ENCODE measurements at places on chromosomes 12 and 14.

- DNase-seq = no peak
Observed at GRCh38 chr14:95918466-95918865, 41.8 kb downstream of the TUNAR start.

GRCh38 chr14:29755311-29756018 lies 172.2 kb downstream of the PRKD1 start:
- no peak for DNase-seq

DNA sequence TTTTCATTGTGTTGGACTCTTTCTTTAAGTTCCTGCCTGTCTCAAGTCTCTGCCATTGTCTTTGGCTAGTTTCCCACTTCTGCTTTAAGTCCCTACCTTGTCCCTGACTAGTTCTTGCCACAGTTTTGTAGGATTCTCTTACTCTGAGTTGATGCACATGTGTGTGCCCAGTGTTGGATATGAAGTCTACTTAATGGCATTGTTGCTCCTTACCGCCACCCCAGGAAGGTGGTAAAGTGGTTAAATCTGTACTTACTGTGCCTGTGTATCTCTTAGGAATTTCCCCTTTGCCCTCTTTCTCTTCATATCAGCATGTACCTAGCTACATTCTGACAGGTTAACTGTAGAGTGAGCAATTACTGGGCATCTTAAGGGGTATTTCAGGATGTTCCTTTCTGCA lies 227.1 kb downstream of the NUBPL start:
- no peak for DNase-seq

DNA sequence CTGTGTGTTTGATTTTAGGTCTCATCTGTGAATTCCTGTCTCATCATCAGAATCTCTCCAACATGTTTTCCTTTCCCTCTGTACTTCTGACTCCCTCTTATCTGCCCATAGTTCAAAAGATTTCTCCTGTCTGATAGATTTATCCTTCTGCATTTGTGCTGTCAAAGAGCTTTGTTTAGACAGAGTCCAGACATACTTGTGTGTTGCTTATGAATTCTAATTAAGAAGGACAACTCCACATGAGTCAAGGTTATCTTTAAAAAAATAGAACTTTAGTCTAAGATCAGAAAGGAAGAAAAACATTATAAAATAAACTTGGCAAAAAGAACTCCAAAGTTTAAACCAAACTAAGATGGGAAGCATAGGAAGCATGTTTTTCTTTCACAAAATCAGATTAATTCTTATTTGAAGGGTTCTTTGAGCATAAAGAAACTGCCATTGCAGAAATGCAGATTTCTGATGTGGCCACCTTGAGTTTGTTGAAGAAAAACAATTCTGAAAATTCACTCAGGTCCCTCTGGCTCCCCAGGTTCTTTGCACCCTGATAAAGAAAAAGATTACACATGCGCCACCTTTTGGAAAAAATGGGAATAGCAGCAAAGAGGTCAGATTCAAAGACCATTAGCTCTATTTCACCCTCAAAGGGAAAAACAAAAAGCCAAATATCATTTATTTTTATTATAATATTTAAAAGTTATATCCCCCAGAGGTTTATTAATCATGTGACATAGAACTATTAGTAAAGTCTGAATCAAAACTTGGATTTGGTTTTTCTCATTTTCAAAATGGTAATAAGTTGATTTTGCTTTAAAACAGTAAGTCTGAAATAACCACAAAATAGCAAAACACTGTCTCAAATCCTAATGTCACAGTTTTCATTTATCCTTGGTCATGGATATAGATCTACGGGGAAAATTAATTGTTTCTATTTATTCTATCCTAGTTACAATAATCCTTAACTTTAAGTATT lies 143.7 kb upstream of the DCN start:
- no peak for DNase-seq

GRCh38 chr14:52961060-52961639 lies 10.3 kb upstream of the FERMT2 start:
- no peak for DNase-seq

DNA sequence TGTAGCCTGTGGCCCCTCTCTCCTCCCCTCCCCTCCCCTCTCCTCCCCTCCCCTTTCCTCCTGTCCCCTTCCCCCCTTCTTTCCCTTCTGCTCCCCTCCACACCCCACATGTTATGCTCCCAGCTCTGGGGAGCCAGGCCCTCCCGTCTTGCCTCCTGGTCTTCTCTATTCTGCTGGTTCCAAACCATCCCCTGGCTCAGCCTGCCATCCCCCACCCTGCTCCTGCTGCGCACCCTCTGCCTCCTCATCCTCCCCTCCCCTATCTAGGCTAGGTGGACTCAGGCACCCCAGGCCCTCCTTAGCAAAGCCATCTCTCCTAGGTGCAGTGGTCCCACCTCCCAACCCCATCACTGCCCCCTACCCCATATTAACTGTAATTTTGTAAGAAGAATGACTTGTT lies 99.5 kb downstream of the CALM1 start:
- DNase-seq = peak; percentile 12

GRCh38 chr12:11804130-11804529 lies 154.7 kb downstream of the ETV6 start:
- no peak for DNase-seq

DNA sequence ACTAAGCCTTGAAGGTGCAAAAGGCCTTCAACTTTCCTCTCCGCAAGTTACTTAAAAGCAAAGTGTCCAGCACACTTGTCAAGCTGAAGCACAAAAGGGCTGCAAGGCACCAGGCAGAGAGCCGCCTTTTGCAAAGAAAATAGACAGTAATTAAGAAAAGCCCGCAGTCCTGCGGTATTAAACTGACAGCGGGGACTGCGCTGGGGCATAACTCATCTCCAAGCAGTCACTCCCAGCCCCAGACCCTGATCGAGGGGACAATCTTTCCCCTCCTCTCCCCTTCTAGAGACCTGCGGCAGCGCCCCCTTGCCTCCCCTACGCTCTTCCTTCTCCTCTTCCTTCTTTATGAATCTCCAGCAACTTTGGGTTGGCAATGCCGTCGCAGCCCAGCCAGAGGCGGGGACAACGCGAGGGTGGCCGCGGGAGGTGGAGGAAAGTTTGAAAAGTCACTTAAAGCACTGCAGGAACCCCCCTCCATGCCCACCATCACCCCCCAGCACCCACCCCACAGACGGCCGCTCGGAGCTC lies 200.9 kb upstream of the CAND1 start:
- no peak for DNase-seq

DNA sequence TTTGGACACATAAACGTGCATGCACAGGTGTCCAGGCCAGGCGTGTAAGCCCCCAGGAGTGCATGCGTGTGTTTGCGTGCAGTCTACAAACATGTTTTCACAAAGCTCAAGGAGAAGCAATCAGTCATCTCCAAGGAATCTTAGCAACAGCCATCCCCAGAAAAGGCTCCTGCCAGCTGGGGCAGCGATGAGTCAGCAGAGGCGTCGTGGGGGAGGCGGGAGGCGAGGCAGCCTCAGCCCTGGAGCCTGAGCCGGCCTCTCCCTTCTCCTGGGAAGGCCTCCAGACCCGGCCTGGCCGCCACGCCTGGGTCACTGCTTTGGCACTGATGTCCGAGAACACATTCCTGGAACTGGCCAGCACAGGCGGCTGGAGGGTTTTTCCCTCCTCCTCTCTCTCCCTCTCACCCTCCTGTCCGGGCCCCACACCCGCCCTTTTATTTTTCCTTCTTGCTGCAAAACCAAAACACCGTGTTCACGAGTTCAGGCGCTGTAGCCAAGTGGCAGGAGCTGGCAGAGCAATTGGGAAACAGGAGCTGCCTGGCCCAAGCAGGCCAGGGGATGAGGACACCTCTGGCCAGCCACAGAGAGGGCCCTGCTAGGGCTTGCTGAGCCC lies 92.7 kb downstream of the LRRC74A start:
- DNase-seq = peak; percentile 88

DNA sequence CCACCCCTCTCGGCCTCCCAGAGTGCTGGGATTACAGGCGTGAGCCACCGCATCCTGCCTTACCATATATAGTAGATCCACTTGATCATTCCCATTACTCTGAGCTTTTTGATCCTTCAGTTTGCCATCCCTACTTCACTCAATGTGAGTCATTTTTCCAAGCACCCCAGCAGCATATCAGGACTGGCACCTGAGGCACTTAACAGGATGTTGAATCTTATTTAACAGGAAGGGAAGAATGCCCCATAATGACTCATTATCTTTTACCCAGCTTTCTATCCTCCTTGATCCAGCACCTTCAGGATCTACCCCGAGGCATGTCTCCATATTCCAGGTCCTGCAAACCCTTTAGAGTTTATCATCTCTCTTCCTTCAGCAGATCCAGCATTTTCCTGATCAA lies 84.9 kb upstream of the CMKLR1 start:
- no peak for DNase-seq

GRCh38 chr14:53192052-53192760 lies 39.1 kb upstream of the DDHD1 start:
- DNase-seq = no peak

DNA sequence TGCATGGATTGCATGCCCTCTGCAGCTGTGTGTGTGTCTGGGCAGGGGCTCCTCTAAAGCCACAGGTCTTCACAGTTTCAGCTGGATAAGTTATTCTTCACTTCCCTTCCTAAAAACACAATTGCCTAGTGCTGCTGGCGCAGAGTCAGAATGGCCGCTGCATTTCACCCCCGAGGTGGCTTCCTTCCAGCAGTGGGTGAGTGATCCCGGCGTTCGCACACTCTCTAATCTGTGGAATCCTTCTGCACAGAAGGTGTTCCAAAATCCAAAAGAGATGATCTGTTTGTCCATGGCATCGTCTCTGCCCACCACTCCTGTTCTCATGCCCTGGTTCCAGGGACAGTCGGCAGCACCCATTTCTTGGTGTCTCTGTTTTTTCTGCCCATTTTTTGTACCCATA lies 340.7 kb downstream of the DPF3 start:
- no peak for DNase-seq

DNA sequence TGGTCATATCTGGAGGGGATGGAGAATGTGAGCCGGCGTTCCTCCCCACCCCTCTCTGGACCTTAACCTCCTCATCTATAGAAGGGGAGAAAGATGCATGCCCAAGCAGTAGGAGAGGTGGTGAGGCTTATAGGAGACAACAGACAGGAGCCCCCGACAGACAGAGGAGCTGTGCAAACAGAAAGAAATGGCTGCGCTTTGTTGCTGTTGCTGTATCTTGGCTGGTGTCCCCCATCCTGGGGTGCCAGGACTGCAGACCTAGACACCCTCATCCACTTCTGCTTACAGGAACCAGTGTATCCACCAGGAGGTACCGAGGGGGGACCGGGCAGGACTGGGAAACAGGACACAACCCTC lies 397 bp downstream of the SERPINA1 start:
- DNase-seq = no peak

GRCh38 chr14:94767321-94767878 lies 2.5 kb downstream of the GSC start:
- DNase-seq = peak; percentile 54

DNA sequence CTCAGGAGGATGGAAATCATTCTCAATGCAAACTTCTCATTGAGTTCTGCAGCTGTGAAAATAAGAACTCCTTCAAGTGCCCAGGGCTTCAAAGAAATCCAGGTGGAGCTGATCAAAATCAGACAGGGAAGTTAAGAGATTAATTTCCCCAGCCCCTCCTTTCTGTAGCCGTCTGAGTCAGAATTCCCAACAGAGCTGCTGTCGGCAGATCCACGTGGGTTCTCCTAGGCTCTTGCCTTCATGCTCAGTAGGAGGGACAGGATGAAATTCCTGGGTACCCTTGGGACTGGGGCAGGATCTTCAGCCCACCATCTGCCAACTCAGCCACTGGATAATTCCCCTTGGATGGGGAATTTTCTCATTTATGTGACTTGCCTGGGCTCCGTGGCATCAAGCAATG lies 13.3 kb downstream of the TGFB3 start:
- DNase-seq = no peak

- DNase-seq = no peak
Observed at GRCh38 chr14:32820682-32821081, 118.0 kb upstream of the NPAS3 start.
